ENCODE measurements at places on chromosomes 11 and 22.
A peak's percentile ranks its signal among the peaks of the same experiment; 100 is the strongest.

DNA sequence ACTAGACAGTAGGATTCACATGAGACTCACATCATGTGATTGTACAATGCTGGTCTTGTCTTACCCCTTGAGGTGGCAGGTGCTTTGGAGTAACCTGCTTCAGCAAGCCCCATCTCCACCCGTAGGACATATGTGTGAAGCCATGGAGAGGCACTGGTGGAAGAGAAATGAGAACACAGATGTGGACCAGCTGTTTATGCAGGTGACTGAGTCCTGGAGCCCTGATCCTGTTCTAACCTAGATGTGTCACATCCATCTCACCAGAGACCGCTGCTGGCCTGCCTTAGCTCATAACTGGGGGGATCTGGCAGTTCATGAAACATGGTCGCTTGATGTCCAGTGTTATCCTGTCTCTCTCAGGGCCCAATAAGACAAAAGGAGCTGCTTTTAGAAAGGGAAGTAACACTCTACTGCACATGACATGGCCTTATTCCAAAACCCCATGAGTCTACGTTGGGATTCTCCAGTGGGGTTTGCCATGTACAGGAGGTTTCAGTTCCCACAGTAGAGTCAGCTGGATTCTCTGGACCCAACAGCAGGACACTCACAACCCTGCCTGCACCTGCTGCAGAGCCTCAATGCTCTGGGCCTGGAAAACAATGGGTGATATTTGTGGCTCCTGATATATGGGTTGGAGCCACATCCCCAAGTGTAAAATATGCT is 62.0 kb downstream of the GGTLC2 start:
- DNase-seq, result no peak

DNA sequence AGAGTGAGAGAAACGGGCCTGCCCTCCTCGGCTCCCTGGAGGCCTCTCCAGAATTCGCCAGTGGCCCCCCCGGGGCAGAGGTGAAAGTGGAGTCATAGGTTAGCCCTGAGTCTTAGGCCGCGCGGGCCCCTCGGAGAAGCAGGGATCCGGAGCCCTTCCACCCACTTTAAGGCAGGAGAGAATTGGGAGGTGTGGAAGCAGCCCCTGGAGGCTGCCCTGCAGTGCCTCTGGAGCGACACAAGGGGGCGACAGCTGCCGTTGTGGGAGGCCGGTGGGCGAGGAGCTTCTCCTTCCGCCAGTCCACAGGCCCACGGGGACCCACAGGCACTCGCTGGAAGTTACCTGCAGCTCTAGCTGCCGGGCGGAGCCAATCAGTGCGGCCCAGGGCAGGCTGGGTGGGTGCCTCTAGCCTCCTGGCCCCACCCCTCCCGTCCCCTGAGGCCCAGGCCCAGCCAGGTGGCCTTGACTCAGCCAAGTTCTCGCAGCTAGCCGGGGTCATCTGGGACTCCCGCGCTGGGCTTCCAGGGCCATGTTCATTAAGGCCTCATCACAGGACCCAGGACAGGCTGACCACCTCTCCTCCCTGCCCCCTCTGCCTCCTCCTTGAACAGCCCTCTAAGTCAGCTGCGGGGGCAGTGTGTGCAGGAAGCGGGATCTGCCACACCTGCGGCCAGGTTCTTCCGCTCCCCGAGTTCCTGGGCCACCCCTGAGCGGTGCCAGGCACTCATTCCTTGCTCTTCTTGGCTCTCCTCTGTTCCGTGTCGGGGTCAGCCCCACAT is 5.0 kb downstream of the DGKZ start:
- no peak for DNase-seq

- no peak for DNase-seq
These were observed 42.7 kb downstream of the CYTH4 start for GRCh38 chr22:37325039-37325395.

GRCh38 chr11:9703280-9703679 is 39.4 kb downstream of the SWAP70 start:
- no peak for DNase-seq

GRCh38 chr11:128615612-128616011 is 28.3 kb upstream of the ETS1 start:
- no peak for DNase-seq

GRCh38 chr11:81725701-81726100 is 1008.0 kb downstream of the FAM181B start:
- no peak for DNase-seq

DNA sequence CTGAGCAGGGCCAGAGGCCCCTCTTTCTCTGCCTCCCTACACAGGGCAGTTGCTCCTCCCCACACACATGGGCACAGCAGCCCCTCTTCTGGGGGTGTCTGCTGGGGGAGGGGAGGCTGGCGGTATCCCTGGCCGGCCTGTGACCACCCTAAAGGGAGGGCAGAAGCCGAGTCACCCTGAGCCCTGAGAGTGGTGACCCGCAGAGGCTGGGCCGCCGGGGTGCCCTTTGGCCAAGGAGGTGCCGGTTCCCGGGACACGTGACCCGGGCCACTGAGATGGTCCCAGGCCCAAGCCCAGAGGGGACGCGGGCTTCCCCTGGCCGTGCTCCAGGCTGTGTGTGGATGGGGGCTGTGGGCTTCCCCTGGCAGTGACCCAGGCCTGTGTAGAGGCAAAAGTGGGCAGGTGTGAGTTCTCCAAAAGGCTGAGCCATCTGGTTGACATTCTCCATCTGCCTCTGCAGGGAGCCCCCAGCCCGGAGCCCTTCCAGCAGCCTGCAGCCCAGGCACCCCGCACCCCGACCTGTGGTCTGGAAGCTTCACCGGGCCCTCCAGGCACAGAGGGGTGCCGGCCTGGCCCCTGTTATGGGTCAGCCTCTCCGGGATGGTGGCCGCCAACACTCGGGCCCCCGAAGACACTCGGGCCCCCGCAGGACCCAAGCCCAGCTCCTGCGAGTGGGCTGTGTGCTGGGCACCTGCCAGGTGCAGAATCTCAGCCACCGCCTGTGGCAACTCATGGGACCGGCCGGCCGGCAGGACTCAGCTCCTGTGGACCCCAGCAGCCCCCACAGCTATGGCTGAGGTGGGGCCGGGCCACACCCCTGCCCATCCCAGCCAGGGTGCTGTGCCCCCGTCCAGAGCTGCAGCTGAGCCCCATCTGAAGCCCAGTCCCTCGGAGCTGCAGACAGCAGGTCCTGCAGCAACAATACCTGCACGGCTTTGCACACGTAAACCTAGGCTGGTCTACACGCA is 1.0 kb downstream of the ADM2 start:
- no peak for DNase-seq

- peak; percentile 37 for DNase-seq
These were observed 822 bp downstream of the MARK2 start for GRCh38 chr11:63839508-63840355.

DNA sequence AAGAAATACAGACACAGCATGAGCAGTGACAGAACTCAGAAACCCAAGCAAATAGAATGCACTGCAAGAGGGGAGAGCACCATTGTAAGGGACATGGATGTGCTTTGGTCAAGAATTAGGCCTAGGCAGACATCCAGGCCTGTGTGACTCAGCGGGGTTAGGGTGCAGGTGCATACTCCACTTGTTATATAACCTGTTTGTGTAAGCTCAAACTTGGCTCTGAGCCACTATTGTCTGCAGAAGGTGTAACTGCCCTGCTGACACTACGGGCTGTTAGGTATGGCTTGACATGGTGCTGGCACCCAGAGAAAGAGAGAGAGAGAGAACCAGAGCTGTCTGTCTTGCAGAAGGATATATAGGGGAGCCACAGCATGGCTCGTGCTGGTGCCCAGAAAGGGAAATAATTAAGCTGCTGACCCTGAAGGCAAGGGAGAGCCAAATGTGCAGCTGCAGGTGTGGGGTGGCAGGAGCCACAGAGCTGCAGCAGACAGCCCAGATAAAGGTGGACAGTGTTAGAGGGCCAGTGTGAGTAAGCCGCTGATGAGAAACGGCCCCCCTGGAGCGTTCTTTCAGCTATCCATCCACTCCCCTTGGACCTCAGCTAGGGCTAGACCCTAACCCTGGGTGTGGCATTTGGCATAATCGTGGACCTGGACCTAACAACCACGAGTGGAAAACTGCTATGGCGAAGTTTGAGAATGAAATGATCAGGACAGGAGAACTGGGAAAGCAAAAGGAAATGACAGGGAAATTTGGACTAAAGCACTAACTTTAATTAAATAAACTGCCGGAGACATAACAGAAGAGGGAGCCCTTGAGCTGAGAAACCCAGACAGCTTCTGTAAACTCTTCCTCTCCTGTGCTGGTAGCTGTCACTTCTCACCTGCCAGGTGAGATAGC is 253.0 kb upstream of the CCDC179 start:
- DNase-seq, result peak; percentile 56

GRCh38 chr11:27688076-27688475 is 12.2 kb downstream of the BDNF start:
- DNase-seq, result no peak

- DNase-seq, result no peak
These were observed 85.1 kb downstream of the TRIM44 start for GRCh38 chr11:35747668-35748067.

DNA sequence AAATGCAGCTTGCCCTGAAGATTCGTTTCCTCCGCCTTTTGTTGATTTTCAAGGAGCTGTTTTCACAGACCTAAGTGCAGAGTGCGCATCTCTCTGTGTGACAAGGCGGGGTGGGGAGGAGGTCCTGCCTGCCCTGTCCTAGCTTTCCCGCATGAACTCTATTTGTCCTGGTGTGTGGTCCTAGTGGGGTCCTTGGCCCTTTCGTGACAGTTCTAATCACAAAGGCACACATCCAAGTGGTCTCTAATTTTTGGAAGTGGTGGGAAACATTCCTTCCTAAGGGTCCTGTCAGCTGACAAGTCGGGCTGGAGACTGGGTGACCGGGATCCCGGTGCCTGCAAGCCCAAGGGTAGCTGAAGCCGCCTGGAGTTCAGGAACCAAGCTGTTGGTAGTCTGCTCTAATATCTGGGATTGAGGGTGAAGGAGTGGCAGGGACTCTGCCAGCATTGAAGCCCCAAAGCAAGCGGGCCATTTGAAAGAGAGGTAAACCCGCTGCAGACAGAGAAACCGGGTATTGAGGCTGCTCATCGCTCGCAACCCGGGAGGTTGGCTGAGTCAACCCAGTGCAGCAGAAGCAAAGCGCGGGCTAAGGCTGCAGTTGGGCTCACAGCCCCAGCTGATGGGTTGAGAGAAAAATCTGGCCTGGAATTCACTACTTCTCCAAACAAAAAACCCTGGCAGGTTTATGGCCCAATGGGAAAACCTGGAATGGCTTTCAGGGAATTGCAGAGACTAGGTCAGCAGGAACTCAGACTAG is 28.1 kb upstream of the FBXO3 start:
- peak; percentile 90 for DNase-seq

DNA sequence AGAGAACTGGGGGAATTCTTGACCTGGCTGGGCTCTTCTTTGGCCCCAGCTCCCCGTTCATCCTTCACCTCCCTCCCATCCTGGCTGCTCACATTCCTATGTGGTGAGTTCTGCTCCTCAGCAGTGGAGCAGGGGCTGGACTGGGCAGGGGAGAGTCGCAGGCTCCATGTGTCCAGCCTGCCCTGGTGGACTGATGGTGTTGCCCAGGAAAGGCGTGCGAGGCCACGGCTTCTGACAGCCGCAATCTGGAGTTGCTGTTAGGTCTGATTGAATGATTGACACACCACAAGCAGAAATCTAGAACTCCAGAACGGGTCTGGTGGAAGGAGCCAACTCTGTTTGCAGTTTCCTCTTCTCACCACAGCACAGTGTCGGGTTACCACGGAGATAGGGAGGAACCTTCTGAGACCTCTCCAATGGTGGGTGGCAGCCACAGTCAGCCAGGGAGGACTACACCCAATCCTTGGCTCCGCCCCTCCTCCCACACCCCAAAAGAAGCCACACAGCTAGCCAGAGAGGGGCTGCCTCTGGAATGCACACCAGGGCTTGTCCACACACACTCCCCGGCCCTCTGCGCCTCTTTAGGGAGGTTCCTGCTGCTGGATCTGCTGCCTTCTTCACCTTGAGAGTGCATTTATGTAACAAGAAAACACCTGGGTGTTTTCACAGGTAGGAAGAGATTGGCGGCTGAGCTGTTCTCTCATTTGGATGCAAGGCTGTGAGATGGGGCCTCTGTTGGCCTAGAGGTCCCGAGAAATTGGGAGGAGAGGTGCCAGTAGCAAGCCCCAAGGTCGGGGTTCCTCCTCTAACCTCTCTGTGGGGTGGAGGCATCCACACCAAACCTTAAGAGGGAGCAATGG is 56.4 kb upstream of the CD44 start:
- peak; percentile 96 for DNase-seq

DNA sequence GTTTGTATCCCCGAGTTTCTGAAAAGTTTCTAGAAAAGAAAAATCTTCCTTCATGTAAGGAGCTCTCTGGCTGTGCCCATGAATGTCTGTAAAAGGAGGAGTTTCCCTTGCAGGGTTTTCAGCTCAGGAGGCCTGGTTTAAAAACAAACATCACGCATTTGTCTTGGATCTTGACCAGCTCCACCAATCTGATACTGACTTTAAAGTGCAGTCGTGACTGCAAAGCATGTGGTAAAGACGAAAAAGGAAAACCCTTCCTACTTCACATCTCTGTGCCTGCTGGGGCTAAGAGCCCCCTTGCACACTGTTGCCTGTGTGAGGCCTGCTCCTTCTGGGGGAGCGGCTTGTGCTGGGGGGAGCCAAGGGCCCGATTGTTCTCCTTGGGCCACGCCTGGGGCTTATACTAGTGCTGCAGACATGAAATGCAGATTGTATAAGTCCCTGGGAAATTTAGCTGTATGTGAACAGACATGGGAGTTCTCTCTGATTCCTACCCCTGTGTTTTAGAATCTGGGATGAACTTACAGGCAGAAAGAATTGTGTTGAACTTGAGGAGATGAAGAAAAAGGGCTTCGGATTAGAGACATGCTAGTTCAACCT is 62.1 kb downstream of the ADAMTS15 start:
- DNase-seq, result no peak

GRCh38 chr11:134987223-134987768 is 575.3 kb upstream of the B3GAT1 start:
- no peak for DNase-seq

- DNase-seq, result no peak
These were observed 30.9 kb downstream of the C11orf91 start for GRCh38 chr11:33669598-33670249.

DNA sequence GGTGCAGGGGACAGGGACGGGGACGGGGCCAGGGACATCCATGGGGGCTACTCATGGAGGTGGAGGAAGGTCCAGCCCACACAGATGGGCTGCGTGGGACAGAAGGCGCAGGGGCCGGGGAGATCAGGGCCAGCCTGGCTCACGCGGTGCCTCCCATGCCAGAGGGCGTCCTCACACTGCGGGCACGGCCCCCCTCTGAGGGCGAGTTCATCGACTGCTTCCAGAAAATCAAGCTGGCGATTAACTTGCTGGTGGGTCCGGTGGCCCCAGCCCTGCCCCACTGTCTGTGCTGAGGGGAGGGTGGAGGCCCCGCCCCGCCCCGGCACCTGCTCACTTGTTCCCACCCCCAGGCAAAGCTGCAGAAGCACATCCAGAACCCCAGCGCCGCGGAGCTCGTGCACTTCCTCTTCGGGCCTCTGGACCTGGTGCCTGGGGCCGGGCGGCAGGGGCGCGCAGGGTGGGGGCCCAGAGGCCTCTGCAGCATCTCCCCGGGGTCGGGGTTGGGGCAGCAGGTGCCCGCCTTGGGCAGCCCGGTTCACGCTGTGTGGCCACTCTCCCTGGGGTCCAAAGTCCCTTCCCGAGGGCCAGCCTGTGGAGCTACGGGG is 15.8 kb downstream of the EPS8L2 start:
- no peak for DNase-seq

GRCh38 chr11:2103668-2104523 is 35.3 kb downstream of the IGF2 start:
- DNase-seq, result no peak

- no peak for DNase-seq
These were observed 3.3 kb upstream of the TRABD start for GRCh38 chr22:50182176-50183081.

GRCh38 chr11:128965485-128965884 is 22.8 kb upstream of the TP53AIP1 start:
- no peak for DNase-seq

GRCh38 chr11:127066401-127067090 is 66.0 kb upstream of the KIRREL3 start:
- peak; percentile 49 for DNase-seq

- no peak for DNase-seq
These were observed 27.0 kb upstream of the PPP6R3 start for GRCh38 chr11:68433541-68433940.
